ENCODE measurements at places on chromosomes 3 and 15. TPM values are rescaled to one million over a fixed set of nuclear protein-coding genes. Genes with fewer than 3 reads are reported as not detected.

DNA sequence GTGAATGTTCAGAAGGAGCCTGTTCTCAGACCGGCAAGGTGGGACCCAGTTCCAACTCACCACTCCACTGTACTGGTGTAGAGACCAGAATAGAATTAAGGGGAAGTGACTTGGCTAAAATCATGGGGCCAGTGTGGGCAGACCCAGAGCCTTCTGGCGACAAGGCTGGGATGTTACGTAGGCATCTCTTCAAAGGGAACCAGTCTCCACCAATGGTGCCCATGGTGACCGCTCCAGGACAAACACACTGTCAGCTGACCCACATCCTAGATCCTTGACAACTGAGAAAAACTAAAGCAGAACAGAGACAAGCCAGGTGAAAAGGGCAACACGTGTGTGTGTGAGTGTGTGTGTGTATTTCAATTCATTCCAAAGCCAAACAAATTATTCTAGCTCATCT is 321.7 kb upstream of the FRG2C start:
- DNase-seq: no peak

DNA sequence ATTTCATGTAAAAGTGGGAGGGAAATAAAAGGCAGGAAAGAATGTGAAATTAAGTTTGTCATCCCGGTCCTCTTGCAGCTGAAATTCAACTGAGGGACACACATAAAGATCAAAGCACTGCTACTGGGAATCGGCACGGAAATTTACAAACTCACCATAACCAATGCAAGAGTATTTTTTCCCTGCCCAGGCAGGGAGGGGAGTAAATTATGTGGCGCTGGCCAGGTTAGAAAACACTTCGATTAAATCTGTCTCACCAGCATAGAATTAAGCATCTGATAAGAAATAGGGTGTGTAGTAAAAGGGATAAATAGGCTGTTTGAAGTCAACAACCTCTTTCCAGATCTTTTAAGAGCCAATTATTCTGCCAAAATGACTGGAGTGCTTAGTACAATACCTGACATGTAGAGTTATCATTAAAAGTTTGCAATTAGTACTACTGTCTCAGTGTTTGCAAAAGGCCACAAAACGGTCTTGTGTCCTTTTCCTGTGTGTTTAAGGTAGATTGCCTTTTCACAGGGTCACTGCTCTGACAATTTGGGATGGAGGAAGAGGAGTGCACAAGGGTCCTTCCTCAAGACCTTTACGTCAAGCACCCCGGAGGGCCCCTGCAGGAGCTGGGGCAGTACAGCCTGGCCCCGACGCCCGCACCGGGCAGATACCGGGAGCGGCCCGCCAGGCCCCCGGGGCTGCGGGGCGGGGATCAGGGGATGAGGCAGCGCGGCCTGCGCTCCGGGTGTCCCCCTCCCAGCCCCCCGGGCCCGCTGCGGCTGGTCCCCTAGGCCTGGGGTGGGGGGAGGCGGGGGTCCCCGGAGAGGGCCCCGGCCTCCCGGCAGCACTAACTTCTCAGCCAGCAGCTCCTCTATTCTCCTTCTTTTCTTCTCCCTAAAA is 651 bp downstream of the UBA3 start:
- DNase-seq: no peak

Gene GABRR3
- 0.09 TPM for polyA plus RNA-seq

Gene GOLGA6D
- 0.40 TPM for polyA plus RNA-seq

Gene WNT5A
- polyA plus RNA-seq: 31.6 TPM

GRCh38 chr15:93831641-93832040 is 399.7 kb upstream of the MCTP2 start:
- no peak for DNase-seq

DNA sequence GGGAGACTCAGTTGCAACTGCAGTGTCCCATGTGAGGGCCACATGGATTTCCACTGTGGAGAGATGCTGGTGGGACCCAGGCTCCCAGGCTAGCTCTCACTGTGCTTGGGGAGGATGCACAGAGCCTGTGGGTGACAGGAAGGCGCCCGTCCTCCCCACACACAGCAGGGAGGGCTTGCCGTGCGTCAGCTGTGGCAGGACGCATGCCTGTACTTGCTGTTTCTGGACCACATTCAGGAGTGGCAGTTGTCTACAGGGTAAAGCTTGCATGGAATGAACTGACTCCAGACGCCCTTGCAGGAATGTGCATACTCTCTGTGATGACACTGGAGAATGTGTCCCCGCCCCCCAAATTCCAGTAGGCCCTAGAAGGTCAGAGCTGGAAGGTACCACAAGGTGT is 63.8 kb upstream of the SNRPA1 start:
- no peak for DNase-seq

GRCh38 chr3:172018364-172018763 is 21.0 kb upstream of the FNDC3B start:
- DNase-seq: no peak

DNA sequence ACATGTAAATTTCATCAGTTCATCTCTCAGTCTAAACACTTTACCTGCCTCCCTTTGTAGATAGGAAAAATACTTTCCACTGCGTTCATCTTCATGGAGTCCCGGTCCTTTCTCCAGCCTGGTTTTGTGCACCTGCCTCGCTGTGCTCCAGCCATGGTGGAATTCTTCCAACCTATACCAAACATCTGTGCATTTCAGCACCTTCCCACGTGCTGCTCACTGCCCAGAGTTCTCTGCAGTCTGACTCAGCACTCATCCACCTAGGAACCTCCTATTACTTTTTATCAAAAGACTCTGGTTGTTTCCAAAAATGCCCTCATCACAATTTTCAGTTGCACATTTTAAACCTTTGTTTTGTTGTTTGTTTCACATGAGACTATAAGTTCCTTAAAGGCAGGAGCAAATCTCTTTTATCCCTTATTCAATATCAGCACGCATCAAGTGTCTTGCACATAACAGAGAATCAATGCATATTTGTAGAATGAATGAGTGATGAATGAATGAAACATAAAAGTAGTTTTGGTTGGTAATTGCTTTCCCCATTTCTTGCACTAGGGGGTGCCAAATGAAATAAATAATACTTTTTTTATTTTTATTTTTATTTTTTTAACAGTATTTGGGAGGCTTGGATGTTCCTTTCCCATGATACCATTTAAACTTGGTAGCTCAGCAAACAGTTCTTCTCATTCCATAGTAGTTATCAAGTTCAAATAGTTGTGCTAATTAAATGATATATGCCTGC is 30.2 kb upstream of the ADAMTS9 start:
- DNase-seq: no peak

GRCh38 chr3:15164340-15164739 is 41.7 kb upstream of the CAPN7 start:
- peak; percentile 60 for DNase-seq

- DNase-seq: no peak
Measured at GRCh38 chr15:60083318-60083717, 79.2 kb downstream of the FOXB1 start.

Gene ZPLD1
- polyA plus RNA-seq: 0.78 TPM
